Osteocyte (in vitro differentiated cells): ENCODE measurements at places on chromosomes 1 and 21. TPM values are rescaled to one million over a fixed set of nuclear protein-coding genes. Genes with fewer than 3 reads are reported as not detected.

FAM177B gene
- total RNA-seq: not detected in 2 replicates

- H3K4me3 ChIP-seq: no peak overlapping the region
- no peak overlapping the region for H3K27ac ChIP-seq
- H3K27me3 ChIP-seq: no peaks in the 10 kb centered on the region
- H3K4me1 ChIP-seq: peaks cover 4% of the 10 kb centered on the region
Measured at GRCh38 chr1:170354690-170355089, 177.3 kb upstream of the GORAB start.

- DNase-seq: no peak
- H3K27ac ChIP-seq: no peak within 1 kb of the TSS
Measured at GRCh38 chr1:160522622-160523345, at the start of gene SLAMF6. TSS of gene SLAMF6 (minus strand) at chr1:160523255. CDS start at chr1:160523192, 63 bp downstream.

DNA sequence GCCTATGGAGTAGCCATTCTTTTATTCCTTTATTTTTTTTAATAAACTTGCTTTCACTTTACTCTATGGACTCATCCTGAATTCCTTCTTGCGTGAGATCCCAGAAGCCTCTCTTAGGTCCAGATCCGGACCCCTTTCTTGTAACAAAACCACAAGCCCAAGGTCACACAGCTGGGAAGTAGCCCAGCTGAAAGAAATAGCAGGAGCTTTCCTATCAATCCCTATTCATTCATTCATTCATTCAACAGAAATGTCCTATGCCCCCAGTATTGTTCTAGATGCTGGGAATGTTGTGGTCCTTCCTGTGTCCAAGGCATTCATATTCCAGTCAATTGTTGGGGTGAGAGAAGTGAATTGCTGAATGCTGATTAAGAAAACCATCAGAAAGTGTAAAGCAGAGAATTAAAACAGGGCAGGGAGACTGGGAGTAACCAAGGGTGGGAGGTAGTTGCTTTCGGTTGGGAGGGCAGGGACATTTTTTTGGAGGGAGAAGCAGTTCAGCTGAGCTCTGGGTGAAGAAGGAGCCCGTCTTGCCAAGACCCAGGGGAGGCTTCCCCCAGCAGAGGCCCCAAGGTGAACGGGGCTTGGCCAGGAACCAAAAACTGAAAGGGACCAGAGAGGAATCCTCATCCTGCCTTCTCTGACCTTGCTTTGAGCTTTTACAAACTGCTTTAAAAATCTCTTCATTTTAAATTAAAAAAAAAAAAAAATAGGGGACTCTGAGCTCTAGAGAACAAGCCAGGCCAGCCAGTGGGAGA lies 10.8 kb downstream of the PLA2G2D start:
- no peaks in the 10 kb centered on the region for H3K4me1 ChIP-seq
- H3K27me3 ChIP-seq: peaks cover 2% of the 10 kb centered on the region
- no peaks in the 10 kb centered on the region for H3K36me3 ChIP-seq
- DNase-seq: no peak
- no peak overlapping the region for H3K4me3 ChIP-seq

SUCO gene
- 30.4 and 30.7 TPM in 2 replicates for total RNA-seq

DNA sequence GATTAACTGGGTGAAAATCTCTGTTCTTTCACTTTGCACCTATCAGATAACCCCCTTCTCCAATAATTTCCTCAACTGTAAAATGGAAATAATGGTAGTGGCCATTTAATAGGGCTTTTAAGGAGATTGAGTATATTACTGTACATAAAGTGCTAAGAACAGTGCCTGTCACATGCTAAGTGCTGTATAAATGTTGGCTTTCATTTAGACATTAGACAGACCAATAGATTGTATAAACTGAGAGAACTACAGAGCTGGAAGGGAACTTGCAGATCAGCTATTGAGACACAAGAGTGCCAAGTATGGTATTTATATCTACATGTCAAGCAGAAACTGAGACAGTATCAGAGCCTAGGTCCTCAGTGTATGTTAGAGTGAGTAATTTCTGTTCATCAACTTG lies 934.7 kb downstream of the PLA2G4A start:
- DNase-seq: no peak
- H3K27me3 ChIP-seq: no peaks in the 10 kb centered on the region
- H3K36me3 ChIP-seq: no peaks in the 10 kb centered on the region

DNA sequence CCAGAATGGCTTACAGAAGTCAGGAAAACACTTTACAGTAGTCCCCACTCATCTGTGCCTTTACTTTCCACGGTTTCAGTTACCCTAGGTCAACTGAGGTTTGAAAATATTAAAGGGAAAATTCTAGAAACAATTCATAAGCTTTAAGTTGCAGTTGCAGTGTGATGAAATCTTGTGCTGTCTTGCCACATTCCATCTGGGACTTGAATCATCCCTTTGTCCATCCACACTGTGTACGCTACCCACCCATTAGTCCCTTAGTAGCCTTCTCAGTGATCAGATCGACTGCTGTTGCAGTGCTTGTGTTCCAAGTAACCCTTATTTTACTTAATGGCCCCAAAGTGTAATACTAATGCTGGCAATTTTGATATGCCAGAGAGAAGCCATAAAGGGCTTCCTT lies 30.5 kb downstream of the ZCCHC17 start:
- H3K4me1 ChIP-seq: no peaks in the 10 kb centered on the region
- peaks cover 6% of the 10 kb centered on the region for H3K36me3 ChIP-seq

DNA sequence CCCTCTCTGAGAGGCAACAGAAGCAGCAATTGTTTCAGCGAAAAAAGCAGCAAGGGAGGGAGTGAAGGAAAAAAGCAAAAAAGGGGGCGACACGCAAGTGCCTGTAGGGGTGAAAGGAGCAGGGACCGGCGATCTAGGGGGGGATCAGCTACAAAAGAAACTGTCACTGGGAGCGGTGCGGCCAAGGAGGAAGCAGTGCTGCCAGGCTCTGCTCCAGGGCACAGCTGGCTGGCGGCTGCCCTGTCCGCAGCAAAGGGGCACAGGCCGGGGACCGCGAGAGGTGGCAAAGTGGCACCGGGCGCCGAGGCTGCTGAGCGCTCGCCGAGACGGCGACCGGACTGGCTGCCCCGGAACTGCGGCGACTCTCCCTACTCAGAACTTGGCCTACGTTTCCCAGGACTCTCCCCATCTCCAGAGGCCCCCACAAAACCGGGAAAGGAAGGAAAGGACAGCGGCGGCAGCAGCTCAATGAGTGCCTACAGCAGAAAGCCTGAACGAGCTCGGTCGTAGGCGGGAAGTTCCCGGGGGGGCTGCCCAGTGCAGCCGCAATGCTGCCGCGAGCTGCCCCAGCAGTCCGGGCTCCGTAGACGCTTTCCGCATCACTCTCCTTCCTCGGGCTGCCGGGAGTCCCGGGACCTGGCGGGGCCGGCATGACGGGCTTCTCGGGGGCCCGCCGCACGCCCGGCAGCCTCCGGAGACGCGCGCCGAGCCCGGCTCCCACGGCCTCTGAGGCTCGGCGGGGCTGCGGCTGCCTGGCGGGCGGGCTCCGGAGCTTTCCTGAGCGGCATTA lies 1.0 kb upstream of the CDKN2C start:
- no peaks in the 10 kb centered on the region for H3K27me3 ChIP-seq
- peak overlapping the region; percentile 98 for H3K4me3 ChIP-seq
- no peaks in the 10 kb centered on the region for H3K36me3 ChIP-seq
- peak overlapping the region; percentile 97 for H3K27ac ChIP-seq
- DNase-seq: no peak
- H3K4me1 ChIP-seq: peaks cover 29% of the 10 kb centered on the region

DNA sequence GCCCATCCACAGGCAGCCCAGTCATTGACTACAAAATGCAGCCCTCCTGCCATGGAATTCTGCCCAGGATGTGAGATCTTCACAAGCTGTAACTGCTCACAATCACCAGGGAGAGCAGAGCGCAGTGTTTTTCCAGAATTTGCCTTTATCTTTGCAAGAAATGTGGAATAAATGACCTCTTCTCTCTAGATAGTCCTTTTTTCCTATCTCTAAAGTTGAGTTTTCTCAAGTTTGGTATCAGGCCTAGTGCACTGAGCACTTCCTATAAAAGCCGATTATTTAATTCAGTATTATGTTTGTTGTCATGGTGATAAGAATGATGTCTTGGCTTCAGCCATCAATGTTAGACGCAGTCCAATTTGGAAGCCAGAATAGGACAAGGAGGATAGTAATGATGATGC lies 246.9 kb upstream of the IRF2BP2 start:
- no peaks in the 10 kb centered on the region for H3K27me3 ChIP-seq
- no peak overlapping the region for H3K4me3 ChIP-seq
- no peaks in the 10 kb centered on the region for H3K36me3 ChIP-seq

- no peak for DNase-seq
- H3K36me3 ChIP-seq: no peaks in the 10 kb centered on the region
- no peak overlapping the region for H3K4me3 ChIP-seq
- H3K4me1 ChIP-seq: peaks cover 56% of the 10 kb centered on the region
- no peaks in the 10 kb centered on the region for H3K27me3 ChIP-seq
Measured at GRCh38 chr1:182147136-182147820, 85.8 kb upstream of the ZNF648 start.

DNA sequence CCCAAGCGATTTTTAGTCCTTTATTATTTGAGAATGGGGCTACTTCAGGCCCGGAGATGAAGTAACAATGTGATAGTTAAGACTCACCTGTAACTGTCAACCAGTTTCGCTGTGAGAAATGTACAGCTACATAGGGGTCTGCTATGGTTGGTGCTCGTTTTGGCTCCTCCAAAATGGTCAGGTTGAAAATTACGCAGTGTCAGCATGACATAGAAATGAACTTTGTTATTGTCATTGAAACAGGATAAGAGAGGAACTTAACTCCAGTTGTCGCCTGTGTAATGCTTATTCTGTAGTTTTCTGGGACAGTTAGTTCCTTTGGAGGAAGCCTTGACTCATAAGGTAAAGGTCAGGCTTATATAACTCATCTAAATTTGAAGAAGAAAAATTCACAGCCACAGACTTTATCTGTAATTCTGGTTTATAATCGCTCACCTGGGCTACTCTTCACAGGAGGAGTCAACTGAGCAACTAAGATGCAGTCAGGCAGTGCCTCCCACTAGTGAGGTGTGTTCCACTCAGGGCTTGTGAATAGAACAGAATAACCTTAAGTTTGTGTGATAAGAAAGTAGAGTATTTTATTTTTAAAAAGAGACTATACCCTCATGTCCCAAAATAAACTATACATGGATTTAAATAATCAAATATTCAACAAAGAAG lies 130.9 kb downstream of the CD247 start:
- no peak overlapping the region for H3K4me3 ChIP-seq
- H3K27me3 ChIP-seq: no peaks in the 10 kb centered on the region
- no peak overlapping the region for H3K27ac ChIP-seq
- peaks cover 32% of the 10 kb centered on the region for H3K36me3 ChIP-seq

REG4 gene
- total RNA-seq: not detected in 2 replicates

GRCh38 chr1:225548140-225548857 lies 104.6 kb downstream of the ENAH start:
- no peaks in the 10 kb centered on the region for H3K27me3 ChIP-seq
- no peak overlapping the region for H3K4me3 ChIP-seq
- no peak for DNase-seq
- H3K27ac ChIP-seq: peak overlapping the region; percentile 90

- no peaks in the 10 kb centered on the region for H3K4me1 ChIP-seq
- H3K27ac ChIP-seq: no peak overlapping the region
- no peak for DNase-seq
- peaks cover 6% of the 10 kb centered on the region for H3K27me3 ChIP-seq
- H3K4me3 ChIP-seq: no peak overlapping the region
Measured at GRCh38 chr1:30284226-30284625, 439.2 kb downstream of the MATN1 start.

DNA sequence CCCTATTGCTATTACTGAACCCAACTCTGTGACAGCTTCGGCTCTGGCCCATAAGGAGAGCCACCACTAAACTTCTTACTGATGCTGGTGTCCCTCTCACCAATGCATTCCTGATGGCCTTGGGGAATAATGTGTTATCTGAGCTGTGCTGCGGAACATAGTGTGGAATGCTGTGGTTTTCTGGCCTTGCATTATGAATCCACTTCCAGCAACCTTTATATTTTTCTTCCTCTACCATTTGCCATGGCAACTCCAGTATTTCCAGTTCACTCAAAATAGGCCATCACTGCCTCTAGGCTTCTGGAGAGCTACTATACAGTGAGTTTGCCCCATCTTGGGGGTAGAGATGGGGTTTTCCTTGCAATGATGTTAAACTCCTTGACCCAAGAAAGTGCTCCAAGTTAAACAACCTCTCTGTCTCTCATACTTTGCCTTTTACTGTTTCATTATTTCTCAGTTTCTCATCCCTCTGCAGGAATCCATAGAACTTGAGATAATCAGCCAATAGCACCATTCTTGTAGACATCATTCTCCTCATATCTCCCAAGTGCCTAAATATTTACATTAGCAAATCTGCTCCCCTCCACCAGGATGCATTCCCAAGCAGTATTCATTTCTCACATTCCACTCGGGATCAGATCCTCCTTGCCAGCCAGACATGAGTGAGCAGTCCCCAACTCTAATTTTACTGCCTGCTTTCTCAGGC lies 11.1 kb upstream of the RAVER2 start:
- peaks cover 16% of the 10 kb centered on the region for H3K4me1 ChIP-seq
- no peaks in the 10 kb centered on the region for H3K36me3 ChIP-seq
- H3K4me3 ChIP-seq: no peak overlapping the region
- no peak for DNase-seq
- H3K27ac ChIP-seq: peak overlapping the region; percentile 75
- no peaks in the 10 kb centered on the region for H3K27me3 ChIP-seq

GSTM5 gene
- not detected in 2 replicates for total RNA-seq

GBP5 gene
- not detected in 2 replicates for total RNA-seq

DNA sequence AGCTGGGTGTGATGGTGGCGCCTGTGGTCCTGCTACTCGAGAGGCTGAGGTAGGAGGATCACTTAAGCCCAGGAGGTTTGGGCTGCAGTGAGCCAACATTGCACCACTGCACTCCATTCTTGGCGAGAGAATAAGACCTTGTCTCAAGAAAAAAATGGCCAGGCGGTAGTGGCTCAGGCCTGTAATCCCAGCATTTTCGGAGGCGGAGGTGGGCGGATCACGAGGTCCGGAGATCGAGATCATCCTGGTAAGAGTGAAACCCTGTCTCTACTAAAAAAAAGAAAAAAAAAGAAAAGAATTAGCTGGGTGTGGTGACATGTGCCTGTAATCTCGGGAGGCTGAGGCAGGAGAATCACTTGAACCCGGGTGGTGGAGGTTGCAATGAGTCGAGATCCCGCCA lies 11.3 kb downstream of the ATAD3B start:
- peaks cover 8% of the 10 kb centered on the region for H3K36me3 ChIP-seq
- no peak for DNase-seq
- H3K27me3 ChIP-seq: no peaks in the 10 kb centered on the region
- H3K4me1 ChIP-seq: no peaks in the 10 kb centered on the region

DNA sequence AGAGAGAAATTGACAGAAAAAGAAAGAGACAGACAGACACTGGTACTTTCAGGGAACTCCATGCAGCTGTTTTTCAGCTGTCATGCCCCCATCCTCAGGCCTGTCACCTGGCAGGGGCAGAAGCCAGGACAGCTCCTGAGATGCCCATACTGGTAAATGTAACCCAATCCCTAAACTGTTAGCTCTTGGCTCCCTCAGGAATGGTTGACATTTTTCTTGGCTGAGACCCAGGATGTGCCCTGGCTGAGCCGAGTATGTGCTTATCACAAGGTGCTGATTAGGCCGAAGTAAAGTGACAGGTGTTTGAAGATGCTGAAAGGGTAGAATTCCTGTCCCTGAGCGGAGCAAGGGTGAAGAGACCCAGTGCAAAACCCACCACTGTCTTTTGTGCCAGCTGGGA lies 50.7 kb downstream of the PGM1 start:
- no peak for DNase-seq
- no peak overlapping the region for H3K4me3 ChIP-seq
- H3K36me3 ChIP-seq: peaks cover 7% of the 10 kb centered on the region
- no peak overlapping the region for H3K27ac ChIP-seq

RNF207 gene
- 12.4 TPM in 2 replicates for total RNA-seq

FCER1G gene
- not detected in 2 replicates for total RNA-seq

HORMAD1 gene
- not detected in 2 replicates for total RNA-seq

MRTO4 gene
- 22.4 and 23.6 TPM in 2 replicates for total RNA-seq

LHX8 gene
- total RNA-seq: not detected in 2 replicates
